Right atrium auricular region (tissue), 2 donors: ENCODE measurements at places on chromosomes 5 and 9. TPM values are rescaled to one million over a fixed set of nuclear protein-coding genes. Genes with fewer than 3 reads are reported as not detected.

DNA sequence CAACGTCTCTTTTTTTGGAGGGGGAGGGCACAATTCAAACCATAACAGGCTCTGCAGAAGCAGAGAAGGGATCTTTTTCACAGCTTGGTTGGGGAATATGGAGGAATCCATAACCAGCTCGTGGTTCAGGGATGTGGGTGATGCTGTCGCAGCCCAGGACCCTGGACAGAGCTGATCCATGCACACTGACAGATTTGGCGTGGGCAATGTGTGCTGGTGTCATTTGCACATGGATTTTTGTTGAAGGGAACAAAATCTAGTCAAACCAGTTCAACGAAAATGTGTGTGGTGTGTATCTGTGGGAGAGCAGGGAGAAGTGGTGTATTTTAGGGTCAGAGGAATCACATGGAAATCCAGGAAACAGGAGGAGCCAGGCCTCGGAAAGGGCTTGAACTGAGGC lies 4.2 kb downstream of the DOCK2 start:
- no peaks in the 10 kb centered on the region for H3K27me3 ChIP-seq
- DNase-seq, result no peak
- H3K4me1 ChIP-seq, result no peaks in the 10 kb centered on the region
- no peaks in the 10 kb centered on the region for H3K36me3 ChIP-seq
- H3K4me3 ChIP-seq, result no peak overlapping the region
- H3K27ac ChIP-seq, result no peak overlapping the region

DNA sequence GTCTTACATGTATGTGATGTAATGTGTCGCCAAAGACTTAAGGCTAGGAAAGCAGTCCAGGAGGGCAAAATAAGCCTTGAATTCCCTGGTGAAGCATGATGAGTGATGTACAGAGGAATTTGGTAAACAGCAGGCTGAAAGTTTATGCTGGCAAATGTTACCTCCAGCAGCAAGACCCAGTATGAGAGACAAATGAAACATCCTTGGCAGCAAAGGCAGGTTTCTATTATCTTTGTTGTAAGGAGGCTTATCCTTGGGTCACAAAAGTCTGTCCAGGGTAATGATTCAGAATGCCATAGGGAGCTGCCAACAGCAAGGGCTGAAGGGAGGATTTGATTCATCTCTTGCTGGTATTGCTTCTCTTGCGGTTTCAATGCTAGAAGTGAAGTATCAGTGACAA lies 75.9 kb upstream of the HTR4 start:
- H3K4me3 ChIP-seq, result no peak overlapping the region
- no peaks in the 10 kb centered on the region for H3K27me3 ChIP-seq
- peaks cover 15% of the 10 kb centered on the region for H3K4me1 ChIP-seq
- H3K36me3 ChIP-seq, result no peaks in the 10 kb centered on the region
- no peak for DNase-seq
- H3K27ac ChIP-seq, result peak overlapping the region; percentile 65

- H3K4me1 ChIP-seq, result no peaks in the 10 kb centered on the region
- no peak overlapping the region for H3K4me3 ChIP-seq
- no peaks in the 10 kb centered on the region for H3K27me3 ChIP-seq
- no peak overlapping the region for H3K27ac ChIP-seq
These were observed 91.1 kb downstream of the TARS1 start for GRCh38 chr5:33531824-33532223.

DNA sequence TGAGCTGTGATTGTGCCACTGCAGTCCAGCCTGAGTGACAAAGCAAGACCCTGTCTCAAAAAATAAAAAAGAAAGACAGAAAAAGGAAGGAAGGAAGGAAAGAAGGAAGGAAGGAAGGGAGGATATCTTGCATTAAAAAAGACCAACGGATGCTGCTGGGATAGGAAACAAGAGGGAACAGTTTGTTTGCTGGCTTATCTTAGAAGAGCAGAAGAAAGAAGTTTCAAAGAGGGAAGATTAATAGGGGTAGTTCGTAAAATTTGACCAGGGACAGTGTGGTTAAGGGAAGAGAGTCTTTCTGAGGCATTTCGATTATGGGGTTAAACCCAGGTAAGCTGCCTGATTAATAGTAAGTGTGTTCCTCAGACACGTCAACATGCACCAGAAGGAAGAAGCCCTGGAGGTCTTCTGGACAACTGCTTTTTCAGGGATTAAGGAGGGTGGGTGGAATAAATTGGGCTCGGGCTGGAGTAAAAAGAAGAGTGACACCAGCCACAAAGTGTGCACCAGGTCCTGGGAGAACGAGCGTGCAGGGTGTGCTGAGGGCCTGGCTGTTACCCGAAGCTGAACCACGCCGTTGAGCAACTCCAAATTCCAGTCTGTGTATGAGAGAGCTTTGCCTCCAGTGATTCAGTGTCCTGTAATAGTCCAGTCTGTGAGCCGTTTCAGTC lies 24.8 kb downstream of the FYB1 start:
- H3K4me1 ChIP-seq, result no peaks in the 10 kb centered on the region
- no peak overlapping the region for H3K4me3 ChIP-seq
- H3K27me3 ChIP-seq, result no peaks in the 10 kb centered on the region
- H3K36me3 ChIP-seq, result no peaks in the 10 kb centered on the region
- H3K27ac ChIP-seq, result no peak overlapping the region

STPG3 gene
- not detected for total RNA-seq

GRCh38 chr5:23001120-23001519 lies 148.0 kb upstream of the CDH12 start:
- no peak for DNase-seq
- H3K27ac ChIP-seq, result no peak overlapping the region
- H3K36me3 ChIP-seq, result no peaks in the 10 kb centered on the region
- no peak overlapping the region for H3K4me3 ChIP-seq

GRCh38 chr5:132830436-132831094 lies at the start of gene SHROOM1:
Gene SHROOM1, minus strand, starts transcription at chr5:132830647. Its CDS starts 4,507 bp downstream, at chr5:132826140.
- peak within 1 kb of the TSS; percentile 62 for H3K4me3 ChIP-seq
- H3K36me3 ChIP-seq, result no peaks in the 10 kb centered on the region
- H3K27me3 ChIP-seq, result no peaks in the 10 kb centered on the region
- H3K27ac ChIP-seq, result peak within 1 kb of the TSS; percentile 65
- no peak for DNase-seq

EGR1 gene
- 73.0 TPM for total RNA-seq

TSSK1B gene
- not detected for total RNA-seq

- H3K4me3 ChIP-seq, result no peak overlapping the region
- peaks cover 53% of the 10 kb centered on the region for H3K4me1 ChIP-seq
- no peaks in the 10 kb centered on the region for H3K27me3 ChIP-seq
- H3K36me3 ChIP-seq, result no peaks in the 10 kb centered on the region
These were observed 38.9 kb upstream of the EGFL7 start for GRCh38 chr9:136623842-136624183.

GRXCR2 gene
- total RNA-seq, result 1.0 TPM

WWC1 gene
- total RNA-seq, result 2.7 TPM

CARD9 gene
- total RNA-seq, result 0.15 TPM

SLC1A1 gene
- total RNA-seq, result 2.6 TPM

FAM221B gene
- not detected for total RNA-seq

GRCh38 chr5:39896104-39896503 lies 471.3 kb upstream of the DAB2 start:
- no peak for DNase-seq
- H3K4me3 ChIP-seq, result no peak overlapping the region
- H3K27ac ChIP-seq, result no peak overlapping the region
- no peaks in the 10 kb centered on the region for H3K4me1 ChIP-seq
- H3K27me3 ChIP-seq, result no peaks in the 10 kb centered on the region

DNA sequence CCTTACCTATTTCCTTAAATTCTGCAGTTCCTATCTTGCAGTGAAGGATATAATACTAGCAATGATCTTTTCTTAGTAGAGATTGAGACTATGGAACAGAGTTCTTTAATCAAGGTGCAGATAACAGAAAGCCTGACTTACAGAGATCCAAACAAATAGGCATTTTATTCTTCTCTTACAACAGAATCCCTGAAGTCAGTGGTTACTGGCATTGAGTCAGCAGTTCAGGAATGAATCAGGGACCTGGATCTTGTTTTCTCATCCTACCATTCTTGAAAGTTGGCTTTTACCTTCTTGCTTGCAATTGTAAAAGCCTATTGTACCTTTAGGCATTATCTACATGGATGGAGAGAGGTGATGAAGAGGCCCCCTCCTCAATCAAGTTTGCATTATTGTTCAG lies 47.5 kb upstream of the TLE4 start:
- no peak for DNase-seq
- H3K4me1 ChIP-seq, result no peaks in the 10 kb centered on the region
- H3K27me3 ChIP-seq, result no peaks in the 10 kb centered on the region
- no peak overlapping the region for H3K27ac ChIP-seq
- no peaks in the 10 kb centered on the region for H3K36me3 ChIP-seq
